ENCODE measurements at places on chromosomes 1 and 21.

DNA sequence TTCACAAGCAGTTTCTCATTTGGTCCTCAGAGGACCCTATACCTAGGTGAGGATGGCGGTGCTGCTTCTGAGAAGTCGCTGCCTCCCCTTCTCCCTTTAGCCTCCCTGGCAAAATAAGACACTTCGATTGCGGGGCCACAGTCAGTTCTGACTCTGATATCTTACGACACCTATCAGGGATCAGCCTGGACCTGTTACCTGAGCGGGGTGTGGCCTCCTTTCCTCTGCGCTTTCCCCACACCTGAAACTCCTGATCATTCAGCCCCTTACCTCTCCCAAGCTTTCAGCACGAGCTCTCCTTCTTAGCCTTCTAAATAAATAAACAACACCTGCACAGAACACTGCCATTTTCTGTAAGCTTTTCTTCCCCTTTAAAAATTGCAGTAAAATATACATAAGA is 24.6 kb upstream of the GPR137B start:
- no peak for DNase-seq

DNA sequence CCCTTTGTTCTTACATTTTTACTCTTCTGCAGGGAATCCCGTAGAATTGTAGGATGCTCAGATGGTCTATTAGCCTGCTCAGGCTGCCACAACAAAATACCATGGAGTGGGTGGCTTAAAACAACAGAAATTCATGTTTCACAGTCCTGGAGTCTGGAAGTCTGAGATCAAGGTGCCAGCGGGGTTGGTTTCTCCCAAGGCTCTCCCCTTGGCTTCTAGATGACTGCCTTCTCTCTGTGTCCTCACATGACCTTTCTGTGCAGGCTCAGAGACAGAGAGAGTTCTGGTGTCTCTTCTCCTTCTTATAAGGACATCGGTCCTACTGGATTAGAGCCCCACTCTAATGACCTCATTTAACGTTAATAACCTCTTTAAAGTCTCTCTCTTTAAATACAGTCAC is 41.7 kb downstream of the HUNK start:
- DNase-seq = no peak

DNA sequence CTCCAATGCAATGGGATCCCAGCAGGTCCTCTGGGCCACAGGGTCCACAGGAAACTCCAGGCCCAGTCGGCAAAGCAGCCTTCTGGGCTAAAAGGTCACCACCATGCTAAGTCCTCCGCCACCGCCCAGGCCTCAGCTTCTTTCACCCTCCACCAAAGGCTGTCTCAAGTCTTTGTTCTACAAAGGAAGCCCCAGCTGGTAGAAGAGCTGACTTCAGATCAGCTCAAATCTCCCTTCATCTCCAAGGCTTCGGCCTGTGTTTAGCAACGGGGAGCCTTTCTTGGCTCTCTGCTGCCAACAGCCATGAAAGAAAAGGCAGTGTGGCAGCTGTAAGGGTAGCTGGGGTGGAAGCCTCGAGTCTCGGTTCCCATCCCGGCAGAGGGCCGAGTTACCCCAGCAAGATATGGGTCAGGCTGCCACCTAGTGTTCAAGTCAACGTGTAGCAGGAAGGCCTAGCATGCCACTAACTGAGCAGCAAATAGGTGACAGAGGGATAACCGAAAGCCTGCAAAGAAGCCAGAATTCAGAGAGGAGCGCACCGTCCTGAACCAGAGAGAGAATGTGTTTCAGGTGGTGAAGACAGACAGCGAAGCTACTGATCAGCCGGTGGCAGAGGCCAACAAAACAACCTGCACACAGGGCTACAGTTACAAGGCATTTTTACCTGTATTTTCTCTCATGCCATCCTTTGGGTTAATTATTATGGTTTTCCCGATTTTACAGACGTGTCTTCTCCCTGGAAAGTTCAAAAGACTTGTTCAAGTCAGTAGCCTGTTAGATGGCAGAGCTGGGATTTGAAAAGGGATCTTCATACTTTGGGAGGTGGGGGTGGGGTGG is 26.8 kb upstream of the CRNN start:
- peak; percentile 78 for DNase-seq

DNA sequence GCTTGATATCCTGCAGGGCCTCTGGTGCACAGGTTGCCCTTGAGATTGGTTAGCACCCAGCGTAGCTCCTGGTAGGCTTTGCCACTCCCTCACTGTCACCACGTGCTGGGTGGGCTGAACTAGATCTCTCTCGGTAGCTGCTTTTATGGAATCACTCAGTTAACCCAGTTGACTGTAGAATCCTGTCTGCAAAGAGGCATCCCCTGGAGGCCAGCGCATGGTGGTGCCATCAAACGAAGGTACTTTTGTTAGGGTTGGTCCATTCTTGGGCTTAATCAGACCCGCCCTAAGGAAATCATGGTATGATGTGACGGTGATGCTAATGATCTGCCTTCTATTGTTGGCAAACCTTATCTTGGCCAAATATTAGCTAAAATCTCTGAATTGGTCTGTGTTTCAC is 153.4 kb downstream of the GALNT2 start:
- no peak for DNase-seq

- no peak for DNase-seq
Observed at GRCh38 chr1:184827600-184828368, 73.1 kb upstream of the EDEM3 start.
